ENCODE measurements at places on chromosomes 13 and 19.

DNA sequence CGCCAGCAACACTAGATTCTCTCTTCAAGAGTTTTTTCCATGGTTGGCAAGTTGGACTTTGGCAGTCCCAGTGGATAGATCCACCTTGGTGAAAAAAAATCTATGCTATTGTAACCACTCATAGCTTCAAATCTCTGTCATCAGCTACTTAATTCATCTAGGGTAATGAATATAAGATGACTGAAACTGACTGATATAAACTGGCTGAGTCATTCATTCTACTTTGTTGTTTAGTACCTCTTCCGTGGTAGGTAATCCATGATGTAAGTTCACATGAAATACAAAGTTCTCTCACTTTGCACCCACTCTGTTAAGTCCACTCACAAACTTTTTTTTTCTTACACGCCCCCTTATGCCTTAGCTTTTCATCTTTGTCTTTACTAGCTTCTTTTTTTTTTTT, 1381.5 kb downstream of the SLITRK5 start:
- DNase-seq = no peak

GRCh38 chr13:108419768-108420167, 150.2 kb downstream of the TNFSF13B start:
- DNase-seq = no peak

DNA sequence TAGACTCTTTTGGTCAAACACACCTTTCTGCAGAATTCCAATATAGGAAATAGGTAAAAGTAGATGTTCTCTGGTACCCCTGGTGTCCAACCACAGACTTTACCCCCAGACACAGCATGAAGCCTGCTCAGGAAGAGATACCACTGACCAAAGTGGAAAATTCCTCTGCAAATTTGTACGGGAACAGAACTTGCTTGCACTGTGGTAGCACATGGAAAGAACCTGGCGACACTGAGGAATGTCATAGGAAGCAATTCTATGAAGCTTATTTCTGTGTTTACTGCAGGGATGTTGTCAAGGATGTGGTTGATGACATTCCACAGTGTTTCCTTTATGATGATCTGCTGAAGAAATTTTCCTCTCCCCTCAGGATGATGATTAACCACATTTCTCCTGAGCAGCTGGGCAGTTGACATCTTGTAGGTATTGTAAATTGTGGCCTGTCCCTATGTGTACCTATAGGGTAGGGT, 48.9 kb upstream of the TNFSF11 start:
- no peak for DNase-seq

DNA sequence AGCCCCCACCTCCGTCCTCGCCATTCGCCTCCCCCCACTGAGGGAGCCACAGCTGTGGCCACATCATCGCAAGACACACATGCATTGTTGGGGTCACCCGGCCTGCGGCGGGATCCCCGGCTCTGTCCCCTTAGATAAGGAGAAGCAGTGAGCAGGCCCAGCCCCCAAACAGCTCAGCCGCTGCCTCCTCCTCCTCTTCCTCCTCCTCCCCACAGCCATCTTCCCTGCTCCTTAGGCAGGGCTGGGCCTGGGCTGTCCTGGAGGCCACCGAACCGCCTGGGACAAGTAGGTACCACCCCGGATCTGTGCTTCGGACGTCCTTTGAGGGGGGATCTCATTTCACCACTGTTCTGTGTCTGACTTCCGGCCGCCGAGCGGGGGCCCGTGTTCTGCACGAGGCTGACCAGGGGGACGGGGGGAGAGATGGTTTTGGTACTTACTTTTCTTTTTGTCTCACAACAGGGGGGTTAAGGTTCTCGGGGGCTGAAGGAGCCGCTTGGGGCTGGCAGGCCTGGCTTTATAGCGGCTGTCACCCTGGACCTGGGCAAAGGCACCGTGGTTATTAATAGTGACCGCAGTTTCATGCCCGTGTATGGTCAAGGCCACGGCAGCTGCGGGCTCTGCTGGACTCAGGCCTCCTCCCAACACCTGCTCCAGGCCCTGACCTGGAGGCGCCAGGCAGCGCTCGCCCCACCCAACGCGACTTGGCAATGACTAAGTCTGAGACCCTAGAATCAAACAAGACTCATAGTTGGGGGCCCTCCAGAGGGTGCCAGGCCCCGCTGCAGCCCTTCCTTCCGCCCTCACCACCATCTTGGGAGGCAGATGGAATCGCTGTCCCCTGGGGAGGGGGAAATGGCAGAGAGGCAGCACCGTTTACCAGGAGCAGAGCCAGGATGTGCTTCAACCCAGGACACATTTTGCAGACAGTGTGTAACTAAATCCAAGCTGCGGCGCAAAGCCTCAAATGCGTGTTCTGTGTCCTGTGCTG, 18.3 kb downstream of the NMRK2 start:
- DNase-seq = no peak

DNA sequence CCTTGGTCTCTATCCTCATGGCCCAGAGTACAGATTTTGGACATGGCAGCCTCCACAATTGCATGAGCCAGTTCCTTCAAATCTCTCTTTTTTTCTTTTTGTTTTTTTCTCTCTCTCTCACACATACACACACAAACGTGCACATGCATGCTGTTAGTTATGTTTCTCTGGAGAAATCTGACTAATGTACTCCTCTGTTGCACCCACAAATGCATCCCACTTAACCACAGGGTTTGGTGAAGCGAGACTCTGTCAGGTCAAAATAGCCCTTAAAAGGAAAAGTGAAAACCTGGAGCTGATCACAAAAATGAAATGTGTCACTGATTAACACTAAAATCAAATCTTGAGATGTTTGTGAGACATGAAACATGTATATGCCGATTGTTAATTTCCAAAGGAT, 374.6 kb upstream of the ARGLU1 start:
- no peak for DNase-seq

- DNase-seq = no peak
These were observed 147.1 kb downstream of the NHLRC3 start for GRCh38 chr13:39185326-39185725.

Measured in stimulated activated CD4-positive, alpha-beta T cell treated with anti-CD3 and anti-CD28 coated beads, Interleukin-1b, Interleukin-23, amount 100 ng/mL, for 1 hour (primary cell).